ENCODE measurements at places on chromosomes 13 and 19.
A peak's percentile ranks its signal among the peaks of the same experiment; 100 is the strongest.

GRCh38 chr13:57633141-57633949 is 1.8 kb downstream of the PCDH17 start:
- peak; percentile 22 for DNase-seq

DNA sequence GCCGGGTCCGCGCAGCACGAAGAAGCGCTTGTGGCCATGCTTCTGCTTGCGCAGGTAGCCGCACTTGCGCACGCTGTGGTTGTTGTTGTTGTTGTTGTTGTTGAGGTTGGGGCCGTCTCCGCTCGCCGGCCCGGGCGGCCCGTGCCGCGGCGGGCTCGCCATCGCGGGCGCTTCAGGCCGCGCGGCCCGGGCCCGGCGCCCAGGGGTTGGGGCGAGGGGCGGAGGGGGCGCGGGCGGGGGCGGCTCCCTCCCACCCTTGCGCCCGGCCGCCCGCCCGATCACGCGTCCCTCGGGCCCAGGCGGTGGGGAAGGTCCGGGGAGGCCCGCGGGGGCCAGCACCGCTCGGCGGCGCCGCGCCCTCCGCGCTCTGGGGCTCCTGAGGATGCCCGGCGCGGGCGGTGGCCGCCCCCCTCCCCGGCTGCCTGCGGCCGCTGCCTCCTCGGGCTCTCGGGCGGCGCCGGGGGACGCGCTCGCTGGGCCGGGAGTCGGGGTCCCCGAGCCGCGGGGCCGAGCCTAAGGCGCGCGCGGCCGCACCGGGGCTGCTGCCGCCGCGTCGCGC is 412 bp downstream of the IRS2 start:
- no peak for DNase-seq

DNA sequence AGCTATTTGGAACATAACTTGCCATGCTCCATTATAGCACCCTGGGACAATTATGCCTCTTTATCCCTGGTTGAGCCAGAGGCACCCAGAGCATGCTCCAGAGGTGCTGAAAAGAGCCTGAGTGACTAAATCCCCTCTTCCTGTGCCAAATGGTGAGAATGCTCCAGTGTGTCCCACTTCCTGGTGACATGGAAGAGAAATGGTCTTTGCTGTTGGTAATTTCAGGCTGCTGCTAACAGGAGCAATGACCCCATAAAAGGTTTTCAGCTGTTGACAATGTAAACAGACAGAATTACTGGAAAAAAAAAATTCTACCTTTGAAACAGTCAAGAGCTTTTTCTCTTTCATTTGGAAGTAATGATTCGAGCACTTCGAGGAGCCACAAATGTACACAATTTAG is 341.8 kb downstream of the FGF9 start:
- DNase-seq, result peak; percentile 34

GRCh38 chr19:8069096-8069973 is 16.8 kb downstream of the CCL25 start:
- peak; percentile 73 for DNase-seq
